ENCODE measurements at places on chromosomes 7 and 10. TPM values are rescaled to one million over a fixed set of nuclear protein-coding genes. Genes with fewer than 3 reads are reported as not detected.

DNA sequence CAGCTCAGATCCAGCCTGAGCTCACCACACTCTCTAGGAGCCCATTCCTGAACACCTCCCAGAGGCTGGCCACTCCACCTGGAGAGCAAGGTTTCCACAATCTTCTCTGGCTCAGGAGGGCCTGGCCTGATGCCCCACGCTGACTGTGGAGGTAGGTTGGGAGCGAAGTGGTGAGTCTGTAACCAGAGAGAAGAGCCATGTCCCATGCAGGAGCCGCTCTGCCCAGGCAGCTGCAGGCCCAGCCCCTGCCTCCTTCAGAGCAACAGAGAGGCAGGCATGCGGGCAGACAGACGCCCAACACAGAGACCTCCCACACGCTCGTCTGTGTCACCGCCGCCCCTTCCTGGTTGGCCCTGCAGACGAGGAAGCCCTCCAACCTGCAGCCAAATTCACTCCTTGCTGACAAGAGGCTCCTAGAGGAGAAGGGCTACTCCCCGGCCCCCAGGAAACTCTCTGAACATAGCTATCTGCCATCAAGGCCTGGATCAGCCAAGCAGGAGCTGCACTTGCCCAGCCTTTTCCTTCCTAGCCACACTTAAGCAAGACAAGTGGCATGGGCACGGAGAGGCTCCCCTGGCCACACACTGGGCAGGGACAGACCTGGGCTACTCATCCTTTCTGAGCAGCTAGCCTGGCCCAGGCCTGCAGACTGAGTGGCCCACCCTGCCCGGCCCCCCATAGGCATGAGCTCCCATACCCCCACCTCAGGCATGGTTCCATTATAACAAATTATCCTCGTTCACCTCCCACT lies 101.9 kb downstream of the GRID1 start:
- no peak for DNase-seq

DNA sequence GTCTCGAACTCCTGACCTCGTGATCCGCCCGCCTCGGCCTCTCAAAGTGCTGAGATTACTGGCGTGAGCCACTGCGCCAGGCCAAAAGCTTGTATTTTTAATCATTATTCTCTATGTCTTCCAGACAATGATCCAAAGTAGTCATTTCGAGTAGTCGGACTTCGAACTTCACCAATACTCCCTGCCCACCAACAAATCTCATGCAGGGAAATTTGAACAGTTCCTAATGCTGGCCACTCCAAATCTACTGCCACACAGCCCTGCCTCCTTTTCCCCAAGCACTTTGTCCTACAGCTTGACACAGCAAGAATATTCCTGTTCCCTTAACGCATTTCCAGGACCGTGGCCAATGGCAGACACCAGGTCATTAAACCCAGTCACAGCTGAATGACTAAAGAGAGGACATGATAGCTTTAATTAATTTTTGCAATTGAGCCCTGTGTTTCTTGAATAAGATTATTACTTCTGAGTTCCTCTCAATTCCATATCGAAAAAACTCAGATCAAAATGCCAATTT lies 142.3 kb upstream of the NRP1 start:
- no peak for DNase-seq

Gene MNX1
- 36.5 TPM for total RNA-seq

GRCh38 chr10:27223964-27224363 lies 16.6 kb downstream of the ACBD5 start:
- DNase-seq, result peak; percentile 66

Gene MSMB
- total RNA-seq, result 4.0 TPM

Gene FOXI2
- total RNA-seq, result not detected

DNA sequence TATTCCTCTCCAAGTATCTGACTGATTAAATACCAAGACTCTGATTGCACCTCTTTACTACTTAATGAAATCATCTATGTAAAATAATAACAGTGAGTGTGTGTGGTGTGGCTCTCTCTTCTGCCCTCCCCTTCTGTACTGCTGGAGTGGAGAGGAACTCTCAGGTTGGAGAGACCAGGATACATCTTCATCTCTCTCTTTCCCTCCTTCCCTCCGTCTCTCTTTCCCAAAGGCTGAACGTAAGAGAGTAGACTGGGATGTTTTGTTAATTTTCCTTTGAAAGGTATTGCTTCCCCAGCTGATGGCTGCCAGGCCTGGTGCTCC lies 272 bp upstream of the GJC3 start:
- DNase-seq, result no peak

Gene NEUROG3
- not detected for total RNA-seq

Gene ENO4
- total RNA-seq, result not detected

DNA sequence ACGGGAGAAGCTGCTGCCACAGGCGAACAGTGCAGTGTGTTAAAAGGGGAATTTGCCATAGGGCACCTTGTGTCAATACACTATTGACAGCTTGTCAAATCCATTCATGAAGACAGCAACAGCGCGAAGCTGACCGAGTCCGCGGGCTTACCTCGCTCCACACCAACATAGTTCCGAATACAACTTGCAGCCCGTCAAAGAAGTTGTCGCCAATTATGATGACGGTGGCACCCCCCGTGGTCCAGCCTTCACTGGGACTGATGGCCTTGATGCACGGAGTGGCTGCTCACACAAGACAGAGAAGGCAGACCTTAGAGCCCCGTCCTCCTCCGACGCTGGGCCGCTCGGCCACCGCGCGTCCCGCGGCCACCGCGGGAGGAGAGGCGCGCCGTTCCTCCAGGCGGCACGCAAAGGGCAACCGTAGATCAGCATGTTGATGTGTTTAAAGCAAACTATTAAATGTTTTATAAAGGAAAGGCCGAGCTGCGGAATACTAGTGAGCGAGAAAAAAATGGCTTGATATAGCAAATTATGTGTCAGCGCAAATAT lies 96.4 kb downstream of the EBF3 start:
- DNase-seq, result no peak

Gene MYL10
- total RNA-seq, result not detected

DNA sequence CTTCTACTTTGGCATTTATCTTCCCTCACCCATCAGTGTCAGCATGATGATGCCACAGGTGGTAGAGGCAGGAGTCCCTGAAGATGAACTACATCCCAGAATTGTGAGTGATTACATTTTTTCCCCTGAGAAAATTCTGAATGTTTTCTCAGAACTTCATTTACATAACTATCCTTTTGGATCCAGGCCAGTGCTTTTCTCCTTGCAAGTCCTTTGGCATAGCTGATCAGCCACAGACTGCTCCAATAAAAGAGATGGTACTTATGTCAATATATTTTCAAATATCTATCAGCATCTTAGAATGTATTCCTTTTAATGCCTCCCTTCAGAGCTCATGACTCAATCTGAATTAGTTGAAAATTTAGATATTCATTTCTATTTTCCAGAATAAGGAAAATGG lies 135.5 kb downstream of the IQUB start:
- DNase-seq, result no peak

GRCh38 chr7:98771519-98771918 lies 98.3 kb downstream of the TMEM130 start:
- peak; percentile 38 for DNase-seq

DNA sequence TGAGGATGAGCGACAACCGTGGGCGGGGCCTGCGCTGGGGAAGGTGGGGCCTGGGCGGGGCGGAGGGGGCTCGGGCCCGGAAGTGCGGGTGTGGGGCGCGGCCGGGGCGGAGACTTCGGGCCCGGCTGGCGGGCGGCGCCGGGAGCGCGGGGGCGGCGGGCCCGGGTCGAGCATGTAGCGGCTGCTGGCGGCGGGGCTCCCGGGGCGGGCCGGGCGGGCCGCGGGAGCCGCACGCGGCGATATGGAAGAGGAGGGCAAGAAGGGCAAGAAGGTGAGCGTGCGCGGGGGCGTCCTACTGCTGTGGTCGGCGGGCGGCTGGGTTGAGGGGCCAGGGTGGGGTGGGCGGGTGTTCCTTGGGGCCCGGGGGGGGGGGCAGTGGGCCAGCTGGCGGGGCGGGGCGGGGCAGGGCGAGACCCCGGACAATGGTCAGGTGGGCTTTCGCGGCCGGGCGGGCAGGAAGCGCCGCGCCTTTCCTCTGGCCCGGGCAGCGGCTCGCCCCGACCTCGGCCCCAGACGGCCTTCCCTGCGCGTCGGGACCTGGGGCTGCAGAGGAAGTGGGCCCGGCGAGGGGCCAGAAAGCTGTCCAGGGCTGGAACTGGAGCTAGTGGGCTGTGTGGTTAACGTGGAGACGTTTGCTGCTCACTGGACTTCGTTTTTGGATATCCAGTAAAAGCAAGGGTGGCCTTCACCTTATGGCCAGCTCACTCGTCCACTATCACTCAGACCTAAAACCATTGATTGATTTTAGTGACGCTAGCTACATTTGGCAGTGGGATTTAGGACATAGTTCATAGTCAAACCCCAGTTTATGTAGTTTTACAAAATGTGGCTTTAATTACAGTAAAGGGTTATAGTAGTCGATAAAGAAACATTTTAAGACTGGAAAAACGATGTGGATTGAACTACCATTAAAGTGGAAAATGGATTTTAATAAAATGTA lies at the start of gene CCM2:
Gene CCM2, plus strand, starts transcription at position 109 of the 940 bp plus-strand sequence. Its CDS starts 133 bp downstream, at position 242.
- peak; percentile 54 for DNase-seq

DNA sequence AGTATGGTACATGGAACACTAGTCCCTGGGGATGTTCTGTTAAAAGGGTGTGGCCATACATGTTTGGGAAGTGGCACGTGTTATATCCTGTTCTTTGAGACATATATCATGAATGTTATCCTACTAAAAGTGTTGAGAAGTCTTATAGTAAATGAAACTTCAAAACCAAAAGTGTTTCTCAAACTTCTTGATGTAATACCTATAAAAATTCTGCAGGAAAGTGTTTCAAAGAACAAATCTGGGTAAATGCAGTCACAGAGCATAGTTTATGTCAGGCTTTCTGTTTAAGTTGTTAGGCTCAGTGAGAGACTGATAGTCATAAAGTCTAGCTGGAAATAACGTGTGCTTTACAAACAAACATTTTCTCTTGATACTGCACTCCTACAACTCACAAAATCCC lies 273.7 kb downstream of the KIF20B start:
- no peak for DNase-seq

DNA sequence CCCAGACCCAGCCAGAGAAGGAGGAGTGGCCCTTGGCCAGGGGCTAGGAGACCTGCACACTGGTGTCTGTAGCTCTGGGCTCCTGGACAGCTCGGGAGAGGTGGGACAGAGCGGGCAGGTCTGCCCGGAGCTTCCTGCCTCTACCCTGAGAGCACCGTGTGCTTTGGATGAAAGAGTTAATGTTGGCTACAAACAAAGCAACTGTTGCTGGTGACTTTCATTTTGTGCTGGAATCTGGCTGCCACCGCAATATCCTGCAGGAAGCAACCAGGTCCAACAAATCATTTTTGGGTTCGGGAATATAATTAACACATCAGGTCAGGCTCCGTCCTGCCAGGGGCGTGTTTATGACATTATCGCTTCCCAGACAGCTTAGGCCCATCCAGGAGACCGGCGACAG lies 441.8 kb upstream of the MKI67 start:
- DNase-seq, result no peak

DNA sequence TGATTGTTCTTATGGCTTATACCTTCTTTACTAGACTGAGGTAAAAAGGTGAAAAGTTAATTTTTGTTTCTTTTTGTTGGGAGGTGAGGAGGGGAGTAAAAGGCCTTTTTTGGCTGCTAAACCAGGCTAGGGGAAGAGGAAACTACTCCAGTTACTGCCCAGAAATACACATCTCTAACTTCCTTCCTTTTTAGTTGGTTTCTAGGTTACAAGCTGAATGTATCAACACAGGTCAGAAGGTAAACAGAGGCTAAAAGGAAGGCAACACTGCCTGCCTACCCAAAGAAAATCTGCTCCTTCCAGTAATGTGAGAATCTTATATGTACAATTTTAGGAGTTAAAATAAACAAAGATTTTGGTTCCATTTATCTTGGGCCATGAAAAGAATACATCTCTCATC lies 140.4 kb downstream of the NRBF2 start:
- DNase-seq, result no peak

GRCh38 chr10:23448802-23449570 lies 10.1 kb downstream of the OTUD1 start:
- DNase-seq, result no peak

DNA sequence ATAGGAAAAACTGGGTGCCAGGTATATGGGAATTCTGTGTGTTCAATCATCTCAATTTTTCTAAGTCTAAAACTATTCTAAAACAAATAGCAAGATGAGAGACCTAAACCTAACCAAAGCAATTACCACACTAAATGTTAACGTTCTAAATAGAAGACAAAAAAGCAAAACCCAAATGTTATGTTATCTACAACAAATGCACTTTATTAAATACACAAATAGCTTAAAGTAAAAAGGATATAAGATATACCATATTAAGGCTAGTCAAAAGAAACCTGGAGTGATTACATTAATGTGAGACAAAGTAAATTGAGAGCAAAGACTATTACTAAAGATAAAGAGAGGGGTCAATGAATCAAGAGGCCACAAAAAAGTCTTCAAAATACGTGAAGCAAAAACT lies 81.4 kb downstream of the LARP4B start:
- no peak for DNase-seq

Gene CDC14C
- total RNA-seq, result not detected

DNA sequence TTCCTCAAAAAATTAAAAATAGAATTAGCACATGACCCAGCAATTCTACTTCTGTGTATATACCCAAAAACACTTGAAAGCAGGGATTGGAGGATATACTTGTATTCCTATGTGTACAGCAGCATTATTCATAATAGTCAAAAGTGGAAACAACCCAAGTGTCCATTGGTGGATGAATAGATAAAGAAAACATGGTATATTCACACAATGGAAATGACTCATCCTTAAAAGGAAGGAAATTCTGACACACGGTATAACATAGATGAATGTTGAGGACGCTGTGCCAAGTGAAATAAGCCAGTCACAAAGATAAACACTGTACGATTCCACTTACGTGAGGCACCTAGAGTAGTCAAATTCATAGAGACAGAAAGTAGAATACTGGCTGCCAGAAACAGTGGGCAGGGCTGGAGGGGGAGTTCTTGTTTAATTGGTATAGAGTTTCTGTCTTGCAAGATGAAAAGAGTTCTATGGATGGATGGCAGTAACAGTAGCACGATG lies 26.6 kb upstream of the KAT6B start:
- DNase-seq, result no peak

- DNase-seq, result no peak
Observed at GRCh38 chr7:26157520-26158105, 5.6 kb downstream of the NFE2L3 start.

Gene KAZALD1
- 42.3 TPM for total RNA-seq

Gene POM121
- total RNA-seq, result 83.1 TPM

GRCh38 chr10:97851341-97852001 lies 1.8 kb downstream of the GOLGA7B start:
- no peak for DNase-seq

Gene PRPS1L1
- total RNA-seq, result not detected

DNA sequence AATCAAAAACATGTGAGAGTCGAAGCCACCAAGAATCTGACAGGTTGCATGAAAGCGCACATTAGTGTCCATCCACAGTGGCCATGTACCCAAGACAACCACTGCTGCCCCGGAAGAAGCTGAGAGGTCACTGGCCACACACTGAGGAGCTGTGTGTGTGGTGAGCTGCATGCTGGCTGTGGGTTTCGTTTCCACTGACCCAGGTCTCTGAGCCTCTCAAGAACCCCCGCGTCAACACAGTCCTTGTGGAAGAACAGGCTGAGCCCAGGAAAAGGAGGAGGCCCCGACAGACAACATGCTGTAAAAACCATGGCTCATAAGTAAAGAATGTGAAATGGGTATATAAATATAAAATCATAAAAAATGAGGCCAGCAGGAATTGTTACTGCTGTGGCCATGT lies 8.2 kb downstream of the VIPR2 start:
- no peak for DNase-seq

- no peak for DNase-seq
Observed at GRCh38 chr7:155799514-155799913, 12.7 kb downstream of the SHH start.

Gene EPHA1
- 66.6 TPM for total RNA-seq

Measured in Caco-2 (cell line).